Esophagus squamous epithelium (tissue), 5 donors: ENCODE measurements at places on chromosomes 16 and 17.

DNA sequence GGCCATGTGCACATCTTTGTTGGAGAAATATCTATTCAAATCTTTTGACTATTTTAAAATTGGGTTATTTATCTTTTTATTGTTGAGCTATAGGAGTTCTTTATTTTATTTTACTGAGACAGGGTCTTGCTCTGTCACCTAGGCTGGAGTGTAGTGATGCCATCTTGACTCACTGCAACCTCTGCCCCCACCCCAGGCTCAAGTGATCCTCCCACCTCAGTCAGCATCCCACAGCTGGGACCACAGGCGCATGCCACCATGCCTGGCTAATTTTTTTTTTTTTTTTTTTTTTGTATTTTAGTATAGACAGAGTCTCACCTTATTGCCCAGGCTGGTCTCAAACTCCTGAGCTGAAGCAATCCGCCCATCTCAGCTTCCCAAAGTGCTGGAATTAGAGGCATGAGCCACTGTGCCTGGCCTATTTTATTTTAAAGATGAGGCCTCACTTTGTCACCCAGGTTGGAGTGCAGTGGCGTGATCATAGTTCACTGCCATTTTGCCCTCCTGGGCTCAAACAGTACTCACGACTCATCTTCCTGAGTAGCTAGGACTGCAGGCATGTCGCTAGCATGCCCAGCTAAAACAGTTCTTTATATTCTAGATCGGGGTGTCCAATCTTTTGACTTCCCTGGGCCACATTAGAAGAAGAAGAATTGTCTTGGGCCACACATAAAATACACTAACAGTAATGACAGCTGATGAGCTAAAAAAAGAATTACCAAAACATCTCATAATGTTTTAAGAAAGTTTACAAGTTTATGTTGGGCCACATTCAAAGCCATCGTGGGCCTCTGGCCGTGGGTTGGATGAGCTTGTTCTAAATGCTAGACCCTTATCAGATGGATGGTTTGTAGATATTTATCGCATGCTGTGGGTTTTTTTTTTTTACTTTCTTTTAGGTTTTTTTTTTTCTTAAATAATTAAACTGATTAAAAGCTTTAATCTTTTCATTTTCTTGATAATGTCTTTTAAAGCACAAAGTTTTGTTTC is 13.7 kb downstream of the TENT4B start:
- DNase-seq = no peak

- no peak for DNase-seq
Observed at GRCh38 chr17:80698297-80698696, 153.7 kb downstream of the RPTOR start.

GRCh38 chr17:31541559-31541958 is 150.1 kb downstream of the RAB11FIP4 start:
- no peak for DNase-seq

DNA sequence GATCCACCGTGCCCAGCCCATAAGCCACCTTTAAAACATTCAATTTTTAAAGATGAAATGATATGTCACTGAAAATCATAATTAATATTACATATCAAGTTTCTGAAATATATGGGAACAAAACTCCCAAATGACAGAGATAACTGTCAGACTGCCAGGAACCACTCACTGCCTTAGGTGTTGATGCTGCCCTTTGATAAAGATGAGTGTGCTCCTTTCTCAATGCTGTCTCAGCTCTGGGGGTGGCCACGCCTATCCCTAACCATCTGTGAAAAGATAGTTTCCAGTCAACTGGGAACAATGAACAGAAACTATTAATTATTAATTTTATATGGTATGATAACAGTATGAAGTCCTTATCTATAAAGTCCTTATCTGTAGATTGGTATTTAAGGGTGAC is 177.7 kb downstream of the MYO1D start:
- no peak for DNase-seq

- DNase-seq = no peak
Observed at GRCh38 chr17:3513305-3514035, 37.7 kb downstream of the ASPA start.

DNA sequence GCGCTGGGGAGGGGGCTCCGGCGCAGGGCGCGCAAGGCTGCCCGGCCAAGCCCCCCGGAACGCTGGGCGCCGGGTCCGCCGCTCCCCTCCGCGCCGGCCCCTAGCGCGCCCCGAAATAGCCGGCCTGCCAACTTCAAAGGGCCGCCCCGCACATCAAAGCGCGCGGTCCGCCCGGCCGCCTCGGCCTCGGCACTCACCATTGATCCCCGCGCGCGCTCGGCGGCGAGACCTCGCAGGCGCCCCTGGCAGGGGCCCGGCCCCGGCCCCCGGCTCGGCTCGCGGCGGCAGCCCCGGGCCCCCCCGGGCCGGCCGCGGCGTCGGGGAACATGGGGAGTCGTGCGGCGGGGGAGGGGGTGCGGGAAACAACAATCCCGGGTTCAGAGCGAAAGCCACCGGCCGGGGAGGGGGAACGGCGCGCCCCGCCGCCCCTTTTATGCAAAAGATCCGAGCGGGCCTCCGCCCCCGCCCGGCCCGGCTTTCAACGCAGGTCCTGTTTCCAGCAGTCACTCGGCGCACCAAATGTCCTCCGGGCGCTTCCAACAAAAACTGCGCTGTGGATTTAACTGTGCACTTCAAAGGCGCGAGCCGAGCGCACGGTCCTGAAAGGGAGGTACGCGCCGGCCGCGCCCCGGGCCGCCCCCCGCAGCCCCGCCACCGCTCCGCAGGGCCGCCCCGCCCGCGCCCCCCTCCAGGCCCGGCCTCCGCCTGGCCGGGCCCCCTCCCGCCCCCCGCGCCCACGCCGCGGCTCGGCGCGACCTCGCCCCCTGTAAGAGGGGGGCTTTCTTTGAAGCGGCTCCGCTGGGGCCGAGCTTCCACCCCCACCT is 608 bp downstream of the AXIN2 start:
- peak; percentile 21 for DNase-seq

DNA sequence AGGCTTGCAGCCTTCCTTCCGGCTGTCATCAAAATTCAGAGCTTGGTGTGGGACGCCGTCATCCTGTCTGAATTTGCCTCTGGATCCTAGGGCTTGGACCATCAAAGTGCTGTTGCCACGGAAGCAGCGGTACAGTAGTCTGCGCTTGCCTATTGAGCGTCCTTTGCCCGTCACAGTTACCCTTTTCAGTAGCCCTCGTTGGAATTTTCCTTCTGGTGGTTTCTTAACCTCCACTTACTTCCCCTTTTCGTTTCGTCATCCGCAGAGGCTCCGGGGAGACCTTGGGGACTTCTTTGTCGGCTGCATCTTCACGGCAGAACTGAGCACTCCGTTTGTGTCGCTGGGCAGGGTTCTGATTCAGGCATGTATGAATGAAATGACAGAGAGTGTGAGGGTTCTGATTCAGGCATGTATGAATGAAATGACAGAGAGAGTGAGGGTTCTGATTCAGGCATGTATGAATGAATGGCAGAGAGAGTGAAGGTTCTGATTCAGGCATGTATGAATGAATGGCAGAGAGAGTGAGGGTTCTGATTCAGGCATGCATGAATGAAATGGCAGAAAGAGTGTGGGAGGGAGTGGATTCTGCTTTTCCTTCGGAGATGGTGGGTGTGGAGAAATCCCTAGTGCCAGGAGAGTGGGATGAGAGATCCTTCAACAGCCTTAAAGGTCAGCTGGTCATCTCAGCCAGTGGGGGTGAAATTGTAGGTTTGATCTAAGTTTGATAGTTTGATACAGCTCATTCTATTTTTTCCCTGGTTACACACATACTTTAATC is 8.0 kb downstream of the TLCD3A start:
- no peak for DNase-seq

DNA sequence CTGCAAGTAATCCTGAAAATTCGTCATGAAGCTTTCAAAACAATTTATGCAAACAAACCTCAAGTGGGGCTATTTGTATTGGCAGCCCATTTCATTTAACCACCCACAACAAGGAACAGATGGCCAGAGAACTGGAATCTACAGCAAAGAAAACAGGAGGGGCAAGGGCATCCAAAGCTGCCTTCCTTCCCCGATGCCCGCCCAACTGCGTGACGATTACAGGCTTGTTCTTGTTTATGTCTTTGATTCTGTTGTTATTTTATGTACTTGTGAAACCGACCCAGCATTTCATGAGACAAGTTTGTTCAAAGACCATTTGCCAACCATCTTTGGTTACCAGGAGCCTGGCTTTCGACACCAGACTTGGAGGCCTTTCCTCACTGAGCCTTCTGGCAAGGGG is 59.1 kb upstream of the IRX6 start:
- DNase-seq = no peak

DNA sequence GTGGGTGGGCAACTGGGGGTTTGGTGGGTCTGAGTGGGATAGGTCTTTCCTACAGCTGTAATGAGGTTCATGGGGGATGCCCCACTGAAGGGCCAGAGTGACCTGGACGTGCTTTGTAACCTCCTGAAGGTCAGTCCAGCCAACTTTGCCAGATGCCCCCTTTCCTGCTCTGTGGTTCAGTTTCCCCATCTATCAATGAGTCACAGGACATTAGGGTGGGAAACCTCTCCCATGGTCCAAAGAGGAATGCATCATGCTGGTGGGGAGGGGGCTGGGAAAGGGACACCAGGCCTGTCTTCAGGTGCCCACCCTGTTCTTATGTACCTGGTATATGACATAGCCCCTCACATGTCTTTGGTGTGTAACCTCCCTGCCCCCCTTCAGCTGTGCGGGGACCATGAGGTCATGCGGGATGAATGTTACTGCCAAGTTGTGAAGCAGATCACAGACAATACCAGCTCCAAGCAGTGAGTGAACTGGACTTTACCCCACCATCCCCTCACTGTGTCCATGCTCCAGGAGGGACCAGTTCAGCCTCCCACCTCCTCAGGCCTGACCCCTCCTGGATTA is 24.0 kb upstream of the ALKBH5 start:
- DNase-seq = no peak

DNA sequence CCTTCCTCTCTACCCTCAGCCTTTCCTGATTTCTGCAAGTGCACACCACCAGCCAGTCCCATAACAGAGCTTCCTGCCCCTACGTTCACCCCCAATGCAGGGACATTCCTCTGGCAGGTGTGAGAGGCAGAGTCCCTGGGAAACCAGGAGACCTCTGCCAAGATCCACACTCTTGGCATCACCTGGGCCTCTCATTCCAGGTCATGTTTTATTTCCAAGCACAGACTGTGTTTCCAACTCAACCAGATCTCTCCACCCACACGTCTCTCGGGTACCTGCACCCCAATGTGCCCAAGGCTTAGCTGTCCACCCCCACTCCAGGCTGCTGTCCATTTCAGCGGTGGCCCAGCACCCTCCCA is 21.0 kb upstream of the PHB1 start:
- DNase-seq = no peak

GRCh38 chr16:58515871-58516767 is 802 bp downstream of the SETD6 start:
- no peak for DNase-seq

GRCh38 chr17:40473573-40474365 is 27.7 kb downstream of the TNS4 start:
- DNase-seq = no peak

- DNase-seq = no peak
Observed at GRCh38 chr17:63249256-63250004, 196.7 kb downstream of the CYB561 start.

DNA sequence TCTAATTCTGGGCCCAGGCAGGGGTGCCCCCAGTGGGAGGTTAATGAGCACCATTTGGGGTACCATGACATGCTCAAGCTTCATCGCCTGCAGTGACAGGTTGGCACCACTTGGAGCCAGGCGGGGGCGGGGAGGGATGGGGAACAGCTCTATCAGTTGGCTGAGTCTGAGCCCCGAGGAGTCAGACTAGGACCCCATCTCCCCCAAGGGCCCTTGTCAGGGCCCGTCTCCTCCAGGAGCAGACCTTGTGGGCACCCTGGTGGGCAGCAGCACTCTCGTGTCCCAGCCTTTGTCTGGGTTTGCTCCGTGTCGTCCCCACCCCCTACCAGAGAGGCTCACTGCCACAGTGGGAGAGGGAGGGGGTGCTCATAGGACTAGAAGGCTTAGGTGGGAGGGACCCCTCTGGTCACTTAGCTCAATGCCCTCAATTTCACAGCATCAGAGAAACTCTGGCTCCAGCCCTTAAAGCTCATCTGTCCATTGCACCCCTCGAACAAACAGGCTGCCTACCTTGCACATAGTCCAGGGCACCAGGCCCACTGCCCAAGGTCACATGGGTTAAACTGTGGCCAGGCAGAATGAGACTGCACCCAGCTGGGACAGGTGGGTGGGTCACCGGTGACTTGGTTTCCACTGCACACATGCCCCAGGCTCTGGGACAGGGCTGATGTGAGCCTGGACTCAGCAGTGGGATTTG is 4.1 kb downstream of the PPP1R9B start:
- DNase-seq = no peak

GRCh38 chr16:89720813-89721545 is at the start of the genes VPS9D1 and ZNF276:
VPS9D1 (minus strand) TSS chr16:89720898; CDS start chr16:89720861, 37 bp downstream.
ZNF276 (plus strand) TSS chr16:89721537; CDS start chr16:89721641, 104 bp downstream.
- DNase-seq = no peak

GRCh38 chr16:68722119-68723024 is 14.7 kb upstream of the CDH1 start:
- DNase-seq = no peak

DNA sequence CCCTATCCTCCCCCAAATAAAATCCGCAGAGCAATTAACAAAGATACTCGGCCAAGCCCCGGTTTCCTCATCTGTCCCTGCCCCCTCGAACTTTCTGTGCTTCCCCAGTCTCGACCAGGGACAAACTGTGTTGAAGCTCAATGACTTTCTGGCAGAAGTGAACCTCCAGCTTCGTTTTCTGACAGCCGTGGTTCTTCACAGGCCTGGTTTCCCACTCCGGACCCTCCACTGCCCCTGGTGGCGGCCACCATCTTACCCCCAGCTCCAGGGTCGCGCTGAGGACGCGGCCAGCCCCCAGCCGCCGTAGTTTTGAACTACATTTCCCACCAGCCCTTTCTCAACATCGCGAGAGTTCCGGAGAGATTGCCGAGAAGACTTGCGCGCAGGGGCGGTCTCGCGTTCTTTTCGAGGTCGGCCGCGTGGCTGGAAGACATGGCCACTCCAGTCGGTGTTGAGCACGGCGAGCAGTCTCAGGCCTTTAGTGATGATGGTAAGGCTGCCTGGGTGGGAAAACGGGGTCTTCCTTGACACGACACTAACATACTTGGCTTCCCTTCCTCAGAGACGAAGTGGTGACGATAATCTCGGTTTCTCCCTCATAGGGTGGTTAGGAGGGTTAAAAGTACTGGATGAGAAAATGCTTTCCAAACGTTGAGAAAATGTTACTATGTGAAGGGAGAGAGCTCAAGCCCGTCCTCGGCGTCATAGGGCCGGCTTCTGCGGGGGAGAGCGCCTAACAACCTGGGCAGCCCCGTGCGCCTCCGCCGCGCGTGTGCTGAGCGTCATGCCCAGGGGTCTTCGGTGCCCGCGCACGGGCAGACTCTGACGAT is 17.7 kb downstream of the PRCD start:
- DNase-seq = peak; percentile 73

DNA sequence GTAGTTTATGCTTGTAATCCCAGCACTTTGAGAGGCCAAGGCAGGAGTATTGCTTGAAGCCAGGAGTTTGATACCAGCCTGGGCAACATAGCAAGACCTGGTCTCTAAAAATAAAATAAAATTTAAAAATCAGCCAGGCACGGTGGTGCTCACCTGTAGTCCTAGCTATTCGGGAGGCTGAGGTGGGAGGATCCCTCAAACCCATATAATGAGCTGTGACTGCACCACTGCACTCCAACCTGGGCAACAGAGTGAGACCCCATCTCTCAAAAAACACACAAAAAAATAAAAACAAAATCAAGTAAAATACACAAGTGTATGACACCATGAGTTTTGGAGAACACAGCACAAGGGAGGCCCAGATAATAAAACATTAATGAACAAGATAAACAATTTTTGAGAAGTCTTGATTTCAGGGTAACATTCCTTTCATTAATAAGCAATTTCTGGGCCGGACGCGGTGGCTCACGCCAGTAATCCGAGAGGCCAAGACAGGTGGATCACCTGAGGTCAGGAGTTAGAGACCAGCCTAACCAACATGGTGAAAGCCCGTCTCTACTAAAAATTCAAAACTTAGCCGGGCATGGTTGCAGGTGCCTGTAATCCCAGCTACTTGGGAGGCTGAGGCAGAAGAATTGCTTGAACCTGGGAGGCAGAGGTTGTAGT is 17.9 kb downstream of the PRPSAP1 start:
- no peak for DNase-seq
